Activated CD4-positive, alpha-beta T cell treated with anti-CD3 and anti-CD28 coated beads, Interleukin-2, Interleukin-4, amounts not matched to agents 100 ng/mL and 50 ng/mL, durations not matched to agents 16 hours and 8 hours (primary cell): ENCODE measurements at places on chromosomes 5 and 9.
A peak's percentile ranks its signal among the peaks of the same experiment; 100 is the strongest.

- peak; percentile 3 for DNase-seq
Observed at GRCh38 chr9:83154821-83155220, 91.9 kb upstream of the RASEF start.

DNA sequence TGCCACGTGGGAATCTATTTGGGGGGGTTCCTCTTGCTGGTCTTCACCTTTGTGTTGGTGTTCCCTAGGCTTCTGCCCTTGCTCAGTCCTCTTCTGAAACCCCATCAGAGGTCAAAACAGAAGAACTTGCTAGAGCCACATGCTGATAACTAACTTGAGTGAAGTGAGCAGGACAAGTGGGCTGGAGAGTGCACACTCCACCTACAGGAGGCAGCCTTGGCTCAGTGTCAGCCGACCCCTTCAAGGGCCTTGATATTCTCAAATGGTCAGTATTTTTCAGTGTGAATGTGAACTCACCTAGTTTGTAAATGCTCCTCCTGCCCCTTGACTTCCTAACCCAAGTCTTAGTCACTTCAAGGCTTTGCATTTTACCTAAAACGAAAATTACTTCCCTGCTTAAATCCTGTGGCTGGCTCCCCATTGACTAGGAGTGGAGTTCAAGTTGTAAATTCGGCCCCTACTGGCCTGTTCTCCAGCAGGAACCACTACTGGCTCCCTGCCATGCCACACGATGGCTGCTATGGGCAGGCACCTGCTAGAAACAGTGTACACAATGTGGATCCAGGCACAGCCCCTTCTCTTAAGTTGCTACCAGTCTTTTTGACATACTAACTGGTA is 3.6 kb upstream of the SLC1A3 start:
- no peak for DNase-seq

GRCh38 chr5:34603378-34603777 is 52.8 kb upstream of the RAI14 start:
- no peak for DNase-seq

GRCh38 chr9:128470560-128470959 is 14.8 kb downstream of the ODF2 start:
- DNase-seq: no peak

- no peak for DNase-seq
Observed at GRCh38 chr9:6214903-6215302, 704 bp upstream of the IL33 start.

DNA sequence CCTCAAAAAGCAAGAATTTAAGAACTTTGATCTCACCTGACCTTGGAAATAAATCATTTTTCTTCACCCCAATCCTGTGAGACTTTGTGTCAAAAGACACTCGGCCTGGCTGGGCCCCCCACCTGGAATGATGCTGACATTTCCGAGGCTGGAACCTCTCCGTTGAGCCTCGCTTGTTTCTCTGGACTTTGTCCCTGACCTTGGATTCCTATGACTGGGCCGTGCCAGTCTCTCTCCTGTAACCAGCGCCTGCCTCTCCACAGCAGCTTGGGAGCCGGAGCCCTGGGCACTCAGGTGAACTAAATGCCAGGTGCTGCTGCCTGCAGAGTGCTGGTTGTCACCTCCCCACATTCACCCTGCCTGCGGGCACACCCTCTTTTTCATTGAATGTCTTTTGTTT is 62.7 kb downstream of the RETREG1 start:
- DNase-seq: no peak

DNA sequence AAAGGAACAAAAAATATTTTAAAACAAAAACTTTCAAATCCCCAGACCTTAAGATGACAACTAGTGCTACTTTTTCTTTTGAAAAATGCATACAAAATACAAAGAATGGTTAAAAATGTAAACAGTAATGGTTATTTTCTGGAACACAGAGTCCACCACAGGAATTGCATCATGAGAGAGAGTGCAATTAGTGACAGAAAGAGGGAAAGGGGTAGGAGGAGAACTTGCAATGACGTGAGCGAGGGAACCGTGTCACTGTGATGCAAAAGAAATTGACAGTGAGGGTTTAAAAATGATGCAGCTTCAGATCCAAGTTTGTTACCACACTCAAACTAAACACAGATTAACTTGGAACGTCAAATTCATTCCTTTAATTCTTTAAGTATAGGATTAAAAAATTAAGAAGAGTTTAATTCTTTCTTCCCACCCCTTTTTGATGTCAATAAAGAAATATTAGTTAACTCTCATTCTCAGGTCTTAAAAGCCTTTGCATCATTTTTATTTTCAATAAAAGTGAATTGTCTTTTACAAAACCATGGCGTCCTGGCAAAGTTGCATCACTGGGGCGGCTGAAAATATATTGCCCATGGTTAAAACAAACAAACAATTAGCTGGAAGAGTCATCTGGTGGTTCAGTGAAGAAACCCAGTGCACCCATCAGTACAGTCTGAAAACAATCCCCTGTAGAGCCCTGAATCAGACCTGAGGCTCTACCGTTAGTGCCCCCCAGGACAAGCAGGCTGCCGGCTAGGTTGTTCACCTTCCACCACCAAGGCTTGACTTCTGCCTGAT is 39.5 kb downstream of the MACROH2A1 start:
- DNase-seq: no peak

DNA sequence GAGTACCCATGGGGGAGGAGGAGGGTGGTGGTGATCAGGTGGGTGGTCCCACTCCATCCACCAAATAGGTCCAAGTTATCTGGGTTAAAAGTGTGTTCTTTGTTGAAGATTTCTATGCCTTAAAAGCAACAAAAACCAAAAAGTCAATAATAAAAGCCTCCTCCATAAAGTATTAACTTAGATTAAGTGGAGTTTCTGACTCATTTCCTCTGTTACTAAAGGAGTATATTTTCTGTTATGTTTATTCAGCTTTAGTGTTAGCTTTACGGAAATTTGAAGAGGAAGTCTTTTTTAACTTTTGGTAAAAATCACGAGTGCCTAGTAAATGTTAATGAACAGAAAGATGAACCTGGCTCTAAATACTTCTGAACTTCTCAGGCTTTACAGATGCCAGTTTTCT is 17.8 kb downstream of the FBXO38 start:
- no peak for DNase-seq

GRCh38 chr5:19240170-19240569 is 747.8 kb downstream of the CDH18 start:
- DNase-seq: no peak

DNA sequence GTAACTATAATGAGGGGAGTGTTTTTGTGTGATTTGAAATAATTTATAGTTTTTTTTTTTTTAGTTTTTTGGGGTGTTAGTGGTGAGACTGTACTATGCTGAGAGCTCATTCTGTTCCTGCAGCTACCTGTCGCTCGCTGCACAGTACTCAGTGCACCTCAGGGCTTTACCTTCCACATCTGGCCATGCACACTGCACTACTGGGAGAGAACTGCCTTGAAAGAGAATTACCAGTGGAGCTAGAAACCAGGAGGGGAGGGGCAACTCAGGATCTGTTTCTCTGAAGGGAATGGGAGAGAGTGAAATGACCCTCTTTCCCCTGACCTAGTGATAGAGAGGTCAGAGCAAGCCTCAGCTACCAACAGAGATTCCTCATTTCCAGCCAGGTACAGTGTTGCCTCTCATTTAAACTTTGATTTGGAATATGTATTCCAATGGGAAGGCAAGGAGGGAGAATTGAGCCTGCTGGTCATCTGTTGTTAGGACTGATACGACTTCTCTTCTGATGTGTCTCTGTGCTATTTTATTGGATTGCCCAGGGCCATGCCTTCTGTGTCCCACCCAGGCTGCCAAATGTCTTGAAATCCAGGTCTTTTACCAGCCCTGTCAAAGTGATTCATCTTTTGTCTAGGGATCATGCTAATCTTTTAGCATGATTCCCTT is 8.9 kb downstream of the ATG10 start:
- DNase-seq: no peak

GRCh38 chr5:29231154-29231553 is 1962.3 kb upstream of the CDH6 start:
- DNase-seq: no peak

- DNase-seq: no peak
Observed at GRCh38 chr9:75628952-75629351, 261.5 kb upstream of the PCSK5 start.

DNA sequence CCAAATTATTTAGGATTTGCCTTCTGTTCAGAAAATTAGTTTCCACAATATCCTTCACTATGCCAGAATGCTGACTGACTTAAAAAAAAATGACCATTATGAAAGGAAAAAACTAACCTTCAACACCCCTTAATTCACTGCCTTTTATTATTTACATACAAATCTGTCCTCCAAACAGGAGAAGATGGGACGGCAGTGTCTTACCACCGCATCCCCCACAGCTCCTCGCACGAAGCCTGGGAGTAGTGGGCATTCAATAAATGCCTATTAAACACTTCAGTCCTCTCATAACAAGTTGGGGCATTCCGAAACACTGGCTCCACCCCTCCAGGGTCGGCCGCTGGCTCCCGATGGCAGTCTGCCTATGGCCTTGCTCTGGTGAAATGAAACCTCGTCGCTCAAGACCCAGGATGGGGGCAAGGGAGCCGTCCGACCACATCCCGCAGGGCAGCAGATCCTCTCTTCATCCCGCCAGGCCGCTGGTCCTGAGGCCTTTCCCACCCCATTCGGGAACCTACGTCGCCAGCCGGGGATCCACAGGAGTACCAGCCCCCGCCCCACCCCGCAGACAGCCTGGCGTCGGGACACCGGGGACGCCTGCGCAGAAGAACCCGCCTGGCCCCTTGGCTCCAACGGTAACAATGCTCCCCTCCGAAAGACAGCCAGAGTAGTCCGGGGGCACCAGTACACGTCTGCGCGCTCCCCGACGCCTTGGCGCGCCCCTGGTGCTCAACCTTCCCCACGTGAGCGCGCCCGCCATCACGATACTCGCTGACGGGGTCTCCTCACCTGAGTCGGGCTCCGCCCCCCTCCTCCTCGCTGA is 613 bp downstream of the ZBTB5 start:
- peak; percentile 58 for DNase-seq

- no peak for DNase-seq
Observed at GRCh38 chr5:154047324-154047723, 8.6 kb downstream of the MFAP3 start.

GRCh38 chr5:133285583-133286021 is 233.8 kb downstream of the HSPA4 start:
- no peak for DNase-seq

DNA sequence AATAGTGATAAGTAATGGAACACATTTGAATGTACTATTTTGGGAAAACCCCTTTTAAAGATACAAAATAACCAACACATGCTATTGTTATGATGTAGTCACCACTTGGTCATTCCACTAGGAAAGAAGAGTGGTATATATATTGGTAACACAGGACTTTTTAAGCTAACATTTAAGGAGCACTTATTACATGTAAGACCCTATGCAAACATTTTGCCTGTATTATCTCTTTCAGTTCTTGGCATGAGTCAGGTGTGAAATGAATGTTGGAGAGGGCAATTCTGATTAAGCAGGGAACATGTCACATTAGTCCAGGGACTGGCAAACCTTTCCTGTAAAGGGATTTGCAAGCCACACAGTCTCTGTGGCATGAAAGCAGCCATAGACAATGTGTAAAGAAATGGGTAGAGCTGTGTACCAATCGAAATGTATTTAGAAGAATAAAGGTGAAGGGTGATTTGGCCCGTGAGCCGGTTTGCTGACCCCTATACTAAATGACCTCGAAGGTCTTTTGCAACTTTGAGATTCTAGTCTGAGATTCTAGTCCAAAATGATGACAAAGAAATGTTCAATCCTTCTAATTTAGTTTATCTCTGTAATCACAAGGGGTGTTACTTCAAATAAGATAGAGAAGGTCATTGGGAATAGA is 15.3 kb downstream of the ABLIM3 start:
- DNase-seq: no peak

DNA sequence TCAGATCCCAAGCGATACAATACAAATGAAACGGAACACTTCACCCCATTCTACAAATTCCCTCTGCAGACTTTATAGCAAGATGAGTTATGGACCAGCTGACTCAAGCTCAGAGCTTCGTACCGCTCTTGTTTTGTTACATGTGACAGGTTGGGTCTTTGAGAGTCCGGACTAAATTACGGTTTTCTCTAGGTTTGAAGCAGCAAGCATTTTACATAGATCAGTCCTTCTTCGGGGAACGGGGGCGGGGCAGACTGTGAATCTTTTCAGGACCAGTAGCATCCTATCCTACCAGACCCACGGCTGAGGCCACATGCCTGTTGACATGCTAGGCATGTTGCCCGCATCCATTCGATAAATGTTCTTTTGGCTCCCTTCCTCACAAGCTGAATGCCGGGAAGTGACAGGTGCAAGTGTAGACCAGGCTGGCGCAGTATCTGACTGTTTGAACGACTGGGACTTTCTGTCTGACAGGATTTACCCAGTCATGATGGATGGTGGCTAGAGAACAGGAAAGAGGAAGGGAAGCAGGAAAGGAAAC is 811.0 kb upstream of the GRAMD2B start:
- no peak for DNase-seq

GRCh38 chr5:90803876-90804275 is 245.3 kb downstream of the ADGRV1 start:
- no peak for DNase-seq

DNA sequence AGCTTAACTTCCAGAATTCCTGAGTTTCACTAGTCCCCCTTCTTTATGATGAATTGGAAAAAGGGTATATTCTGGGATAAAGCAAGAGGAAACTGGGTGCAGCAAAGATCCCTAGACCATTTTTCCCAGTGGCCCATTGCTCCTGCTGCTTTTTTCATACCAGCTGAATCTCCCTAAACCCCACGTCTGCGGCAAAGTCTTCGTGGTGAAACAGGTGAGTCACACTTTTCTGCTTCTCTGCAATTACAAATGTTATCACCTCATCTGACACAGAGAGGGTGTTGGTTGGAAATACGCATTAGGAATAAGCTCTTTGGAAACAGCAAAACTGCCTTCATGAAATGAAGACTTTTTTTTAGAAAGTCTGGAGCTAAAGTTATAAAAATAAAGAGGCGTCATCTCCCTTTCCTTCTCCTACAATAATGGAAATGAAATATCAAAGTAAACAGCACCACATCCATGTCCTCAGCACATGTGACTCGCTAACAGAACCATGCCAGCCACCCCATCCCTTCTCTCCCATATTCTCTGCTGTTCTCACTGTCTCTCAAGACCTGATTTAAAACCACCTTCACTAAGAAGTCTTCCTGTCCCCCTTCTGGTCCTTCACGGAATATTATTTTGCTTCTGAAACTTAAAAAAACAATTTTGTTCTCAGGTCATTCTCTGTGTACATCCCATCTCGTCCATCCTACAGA is 39.5 kb upstream of the GLRX start:
- DNase-seq: peak; percentile 74

- DNase-seq: no peak
Observed at GRCh38 chr9:83238871-83239640, 176.1 kb upstream of the RASEF start.

DNA sequence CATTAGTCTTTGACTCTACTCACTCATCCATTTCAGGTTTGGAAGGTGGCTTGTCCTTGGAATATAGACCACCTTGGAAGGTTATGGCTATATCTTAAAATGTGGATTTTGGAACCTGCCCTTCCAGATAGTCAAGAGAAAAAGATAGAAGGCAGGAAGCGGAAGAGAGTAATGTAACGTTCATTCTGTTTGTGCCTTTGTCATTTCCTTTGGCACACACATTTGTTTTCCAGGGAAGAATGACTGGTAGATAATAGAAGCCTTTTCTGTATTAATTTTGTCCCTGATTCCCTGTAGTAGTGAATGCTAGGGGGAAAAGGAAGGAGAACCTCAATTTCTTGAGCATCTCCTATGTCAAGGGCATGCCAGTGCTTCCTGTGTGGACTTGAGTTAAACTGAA is 54.7 kb downstream of the PPIC start:
- no peak for DNase-seq

GRCh38 chr5:90440644-90441043 is 31.1 kb upstream of the CETN3 start:
- no peak for DNase-seq

GRCh38 chr5:135571066-135571609 is 7.7 kb downstream of the CXCL14 start:
- DNase-seq: no peak

- DNase-seq: peak; percentile 38
Observed at GRCh38 chr9:111483439-111483857, 735 bp downstream of the ECPAS start.
